Stimulated activated CD4-positive, alpha-beta T cell treated with anti-CD3 and anti-CD28 coated beads, Interleukin-1b, Interleukin-23, amount 100 ng/mL, for 1 hour (primary cell): ENCODE measurements at places on chromosomes 2 and 18.

DNA sequence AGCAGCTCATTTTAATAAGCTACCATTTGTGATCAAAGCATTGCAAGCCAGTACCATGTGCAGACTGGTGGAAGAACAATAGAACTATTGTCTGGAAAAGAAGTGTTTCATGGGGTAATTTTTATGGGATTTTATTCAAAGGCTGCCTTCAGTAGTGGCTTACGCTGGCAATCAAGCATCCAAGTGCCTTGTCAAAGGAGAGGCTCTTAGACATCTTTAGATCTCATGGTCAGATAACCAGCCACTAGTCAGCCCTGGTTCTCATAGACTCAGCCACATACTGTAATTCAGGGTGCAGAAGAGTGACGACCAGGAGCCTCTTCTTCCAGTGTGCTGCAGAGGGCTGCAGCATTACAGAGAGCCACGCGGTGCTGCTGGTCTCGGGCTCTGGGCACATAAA, 98.5 kb upstream of the NOSTRIN start:
- no peak for DNase-seq

- DNase-seq: no peak
Measured at GRCh38 chr2:218658671-218659257, 659 bp downstream of the ZNF142 start.

- no peak for DNase-seq
Measured at GRCh38 chr2:200655918-200656580, 70.2 kb downstream of the AOX1 start.

DNA sequence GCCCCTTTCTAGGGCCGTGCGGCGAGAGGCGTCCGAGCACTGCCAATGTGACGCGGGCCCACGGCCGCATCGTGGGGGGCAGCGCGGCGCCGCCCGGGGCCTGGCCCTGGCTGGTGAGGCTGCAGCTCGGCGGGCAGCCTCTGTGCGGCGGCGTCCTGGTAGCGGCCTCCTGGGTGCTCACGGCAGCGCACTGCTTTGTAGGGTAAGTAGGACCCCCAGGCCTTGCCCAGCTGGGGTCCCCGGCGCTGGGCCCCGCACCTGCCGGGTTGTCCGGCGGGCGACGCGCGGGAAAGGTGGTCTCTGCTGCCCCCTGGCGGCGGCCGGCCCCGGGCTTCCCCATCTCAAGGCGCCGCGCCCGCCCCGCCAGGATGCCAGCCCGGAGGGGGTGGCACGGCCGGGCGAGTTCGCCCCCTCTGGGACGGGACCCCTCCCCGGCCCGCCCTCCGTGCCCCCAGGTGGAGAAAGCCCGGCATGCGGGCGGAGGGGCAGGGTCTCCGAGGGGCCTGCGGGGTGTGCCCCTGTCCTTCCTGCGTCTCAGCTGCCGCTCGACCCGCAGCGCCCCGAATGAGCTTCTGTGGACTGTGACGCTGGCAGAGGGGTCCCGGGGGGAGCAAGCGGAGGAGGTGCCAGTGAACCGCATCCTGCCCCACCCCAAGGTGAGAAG, 1.9 kb downstream of the PRSS56 start:
- peak; percentile 15 for DNase-seq

DNA sequence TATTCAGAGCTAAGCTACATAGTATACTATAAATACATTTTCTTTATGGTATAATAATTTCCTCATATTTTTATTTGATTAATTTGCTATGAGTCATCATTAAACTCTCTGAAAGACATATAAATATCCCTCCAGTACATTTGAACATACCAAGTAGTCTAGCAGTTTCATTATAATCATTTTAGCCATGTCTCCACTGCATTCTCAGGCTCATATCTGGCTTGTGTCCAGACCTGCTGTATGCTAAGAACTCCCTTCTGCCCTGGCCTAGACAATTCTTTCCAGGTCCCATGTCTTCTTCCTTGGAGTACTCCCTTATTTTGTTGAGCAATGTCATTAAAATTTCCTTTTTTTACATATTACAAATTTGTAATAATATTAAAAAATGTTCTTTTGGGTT, 16.6 kb upstream of the DYNC1I2 start:
- no peak for DNase-seq

DNA sequence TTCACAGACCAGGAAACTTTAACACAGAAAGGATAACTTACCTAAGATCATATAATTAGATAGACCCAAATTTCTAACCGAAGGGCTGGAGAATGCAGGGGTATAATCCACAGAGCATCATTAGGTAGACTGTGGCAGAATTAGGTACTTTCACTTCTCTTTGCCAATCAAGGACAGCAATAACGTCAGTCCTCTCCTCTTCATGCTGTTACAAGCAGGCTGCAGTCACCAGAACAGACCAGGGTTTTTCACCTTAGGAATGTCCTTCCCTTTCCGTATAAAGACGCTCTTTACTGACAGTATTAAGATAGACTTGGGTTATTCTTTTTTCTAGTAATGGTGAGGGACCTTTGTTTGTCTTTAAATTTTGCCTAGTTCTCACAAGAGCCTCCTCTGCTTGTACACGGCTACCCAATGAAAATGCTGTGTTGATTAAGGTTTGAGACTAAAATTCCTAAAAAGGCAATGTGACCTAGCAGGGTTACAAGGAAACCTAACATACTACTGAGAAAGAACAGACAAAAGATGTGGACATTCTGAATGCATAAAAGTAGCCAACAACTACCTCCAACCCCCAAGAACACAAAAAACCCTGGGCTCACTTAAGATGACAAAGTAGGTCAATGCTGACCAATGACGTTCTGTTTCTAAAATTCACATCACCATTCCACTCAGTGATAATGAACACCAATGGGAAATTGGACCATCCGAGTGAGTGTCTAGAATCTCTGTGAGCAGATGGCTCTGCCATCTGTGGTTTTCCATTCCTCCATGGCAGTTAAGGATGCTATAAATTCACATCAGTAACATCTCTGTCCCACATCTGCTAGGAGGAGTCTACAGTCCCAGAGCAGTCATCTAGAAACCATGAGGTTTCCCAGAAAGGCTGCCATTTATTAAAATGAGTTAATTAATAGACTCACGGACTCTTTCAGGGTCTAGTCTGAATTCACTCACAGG, 2.1 kb downstream of the PDIA6 start:
- no peak for DNase-seq

DNA sequence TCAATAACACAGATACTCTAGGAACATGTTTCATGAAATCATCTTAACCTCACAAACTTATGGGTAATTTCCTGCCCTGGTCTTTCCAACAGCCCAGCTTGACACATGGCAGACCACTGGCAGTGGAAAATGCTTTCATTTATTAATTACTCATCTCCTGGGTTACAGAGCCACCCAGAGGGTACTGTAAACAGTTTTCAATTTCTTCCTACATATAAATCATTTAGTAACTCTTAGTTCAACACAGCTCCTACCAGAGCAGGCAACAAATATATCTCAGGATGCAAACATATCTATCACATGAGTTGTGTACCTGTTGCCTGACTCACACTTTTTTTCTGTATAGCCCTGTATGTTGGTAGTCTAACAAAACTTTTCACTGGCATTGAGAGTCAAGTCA, 99.2 kb upstream of the VRK2 start:
- DNase-seq: no peak

DNA sequence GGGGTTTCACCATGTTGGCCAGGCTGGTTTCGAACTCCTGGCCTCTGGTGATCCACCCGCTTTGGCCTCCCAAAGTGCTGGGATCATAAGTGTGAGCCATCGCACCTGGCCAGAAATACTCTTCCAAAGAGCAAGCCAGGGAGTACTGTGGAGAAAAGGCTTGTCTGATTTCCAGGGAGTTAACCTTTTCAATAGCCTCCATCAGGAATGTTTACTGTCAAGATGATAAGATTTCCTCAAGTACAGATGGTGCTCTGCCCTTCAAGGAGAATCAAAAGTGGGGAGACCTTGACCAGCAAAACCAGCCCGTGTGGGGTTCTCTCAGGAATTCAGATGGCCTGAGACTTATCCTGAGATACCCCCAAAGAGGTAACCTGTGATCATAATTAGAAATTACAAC, 237.2 kb downstream of the PRKCE start:
- no peak for DNase-seq

GRCh38 chr2:197675246-197675645, at the start of gene RFTN2:
RFTN2 (minus strand) TSS chr2:197675587; CDS start chr2:197675458, 129 bp downstream.
- DNase-seq: no peak

GRCh38 chr2:25379535-25379934, 37.8 kb upstream of the DNMT3A start:
- no peak for DNase-seq

GRCh38 chr2:170514140-170514539, 201.0 kb upstream of the SP5 start:
- DNase-seq: no peak

GRCh38 chr2:170598067-170598395, 117.1 kb upstream of the SP5 start:
- no peak for DNase-seq

DNA sequence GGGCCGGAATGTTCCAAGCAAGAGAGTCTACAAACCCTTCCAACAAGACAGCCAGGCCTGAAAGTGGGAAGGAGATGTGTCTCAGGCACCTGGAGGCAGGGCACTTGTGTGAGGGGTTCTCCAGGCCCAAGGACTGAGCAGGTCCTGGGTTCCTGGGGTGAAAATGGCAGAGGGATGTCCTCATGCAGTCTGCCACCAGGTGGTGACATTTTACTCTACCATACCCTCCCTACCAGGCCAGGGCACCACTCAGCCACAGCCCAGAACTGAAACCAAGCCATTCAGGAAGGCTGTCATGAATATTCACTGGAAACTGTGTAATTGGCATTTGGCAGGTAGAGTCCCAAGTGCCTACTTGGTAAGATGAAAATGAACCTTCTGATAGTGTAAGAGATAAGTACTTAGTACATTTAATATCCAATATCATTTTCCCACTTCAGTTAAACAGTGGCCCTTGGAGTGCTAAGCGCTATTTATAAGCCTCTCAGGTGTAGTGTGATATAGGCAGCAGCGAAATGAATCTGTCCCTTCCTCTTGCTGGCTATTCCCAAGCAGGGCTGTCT, 185.1 kb downstream of the MYO5B start:
- no peak for DNase-seq
